ENCODE measurements at places on chromosomes 12 and 14.
A peak's percentile ranks its signal among the peaks of the same experiment; 100 is the strongest.

DNA sequence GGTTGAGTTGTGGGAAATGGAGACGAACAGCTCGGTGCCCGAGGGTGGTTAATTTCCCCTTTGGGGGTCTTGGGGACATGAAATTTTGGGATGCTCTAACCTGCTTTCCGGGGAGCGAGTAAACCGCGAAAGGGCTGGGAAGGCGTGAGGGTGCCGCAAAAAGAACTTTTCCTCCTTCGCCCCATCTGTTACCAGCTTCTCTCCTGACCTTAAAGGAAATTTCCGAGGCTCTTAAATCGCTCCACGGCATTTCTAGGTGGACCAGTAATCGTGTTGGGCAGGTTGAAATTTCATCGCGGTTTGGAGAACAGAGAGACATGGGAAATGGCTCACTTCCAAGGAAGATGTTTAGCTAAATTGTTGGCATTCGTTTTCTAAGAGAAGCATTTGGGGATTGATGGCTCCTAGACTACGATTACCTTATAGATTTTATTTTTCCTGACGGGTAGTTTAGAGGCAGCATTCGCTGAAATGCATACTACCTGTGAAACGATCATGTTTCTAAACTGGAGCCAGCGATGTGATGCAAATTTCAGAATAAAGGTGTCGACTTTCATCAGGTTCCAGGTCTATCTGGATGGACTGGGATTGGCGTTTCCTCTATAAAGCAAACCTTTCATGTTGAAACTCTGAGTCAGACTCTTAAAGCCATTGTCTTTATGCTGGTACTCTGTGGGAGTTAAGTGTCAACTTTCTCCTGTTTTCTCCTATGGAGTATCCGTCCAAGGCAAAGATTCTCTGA is 414.5 kb downstream of the PCNX1 start:
- DNase-seq = peak; percentile 21

DNA sequence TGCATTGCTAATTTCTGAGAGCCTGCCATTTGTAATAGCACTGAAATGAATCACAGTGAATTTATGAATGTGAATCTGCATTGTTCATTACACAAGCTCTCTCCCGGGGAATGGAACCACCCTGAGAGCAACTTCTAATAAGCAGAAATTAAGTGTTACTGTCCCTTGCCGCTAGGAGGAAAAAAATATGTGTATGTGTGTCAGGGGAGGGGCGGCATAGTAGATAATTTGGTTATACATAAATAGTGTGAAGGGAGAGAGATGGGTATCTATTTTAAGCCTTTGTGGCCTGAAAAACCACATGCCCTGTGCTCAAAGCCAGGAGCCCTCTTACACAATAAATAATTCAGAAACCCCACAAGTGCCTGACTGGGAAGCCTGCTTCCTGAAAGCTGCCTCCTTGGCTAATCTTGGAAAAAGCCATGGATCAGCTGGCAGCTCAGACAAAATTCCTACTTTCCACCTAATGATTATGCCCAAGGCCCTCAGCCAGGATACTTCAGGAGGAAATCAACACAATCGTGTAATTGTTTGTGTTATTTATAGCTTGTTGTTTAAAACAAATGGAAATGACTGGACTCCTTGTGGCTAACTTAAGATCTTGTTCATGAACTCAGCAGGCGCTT is 366.2 kb upstream of the KITLG start:
- DNase-seq = peak; percentile 81

DNA sequence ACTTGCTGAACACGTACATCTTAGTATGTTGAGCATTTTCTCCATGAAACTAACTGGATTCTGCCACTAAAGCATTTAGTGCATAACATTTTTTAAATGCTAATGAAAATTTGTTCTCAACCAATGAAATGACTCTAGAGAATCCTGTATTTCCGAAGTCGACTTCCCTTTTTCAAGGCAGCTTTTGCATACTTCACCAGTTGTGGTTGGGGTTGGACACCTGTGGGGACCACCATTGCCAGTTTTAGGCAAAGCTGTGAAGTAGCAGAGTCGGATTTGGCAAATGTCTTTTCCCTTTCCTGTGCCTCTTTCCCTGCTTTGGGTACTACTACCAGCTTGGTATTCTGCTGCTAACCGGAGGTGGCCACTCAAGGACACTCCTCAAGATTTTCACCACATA is 349.2 kb downstream of the BCAT1 start:
- DNase-seq = no peak

DNA sequence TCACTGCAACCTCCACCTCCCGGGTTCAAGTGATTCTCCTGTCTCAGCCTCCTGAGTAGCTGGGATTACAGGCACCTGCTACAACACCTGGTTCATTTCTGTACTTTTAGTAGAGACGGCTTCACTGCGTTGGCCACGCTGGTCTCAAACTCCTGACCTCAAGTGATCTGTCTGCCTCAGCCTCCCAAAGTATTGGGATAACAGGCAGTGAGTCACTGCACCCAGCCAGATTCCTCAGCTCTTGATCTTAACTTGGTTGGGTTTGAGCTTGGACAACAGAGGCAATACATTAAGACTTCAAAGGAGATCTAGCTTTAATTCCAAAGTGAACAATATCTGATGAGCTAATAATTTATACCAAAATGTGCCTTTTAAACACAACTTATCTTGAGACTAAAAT is 5.6 kb downstream of the DAZAP2 start:
- no peak for DNase-seq

GRCh38 chr14:52808101-52808500 is 16.7 kb upstream of the GNPNAT1 start:
- no peak for DNase-seq

GRCh38 chr14:35043046-35043445 is 3.0 kb upstream of the FAM177A1 start:
- DNase-seq = no peak

GRCh38 chr14:29558516-29558915 is 369.1 kb downstream of the PRKD1 start:
- no peak for DNase-seq

DNA sequence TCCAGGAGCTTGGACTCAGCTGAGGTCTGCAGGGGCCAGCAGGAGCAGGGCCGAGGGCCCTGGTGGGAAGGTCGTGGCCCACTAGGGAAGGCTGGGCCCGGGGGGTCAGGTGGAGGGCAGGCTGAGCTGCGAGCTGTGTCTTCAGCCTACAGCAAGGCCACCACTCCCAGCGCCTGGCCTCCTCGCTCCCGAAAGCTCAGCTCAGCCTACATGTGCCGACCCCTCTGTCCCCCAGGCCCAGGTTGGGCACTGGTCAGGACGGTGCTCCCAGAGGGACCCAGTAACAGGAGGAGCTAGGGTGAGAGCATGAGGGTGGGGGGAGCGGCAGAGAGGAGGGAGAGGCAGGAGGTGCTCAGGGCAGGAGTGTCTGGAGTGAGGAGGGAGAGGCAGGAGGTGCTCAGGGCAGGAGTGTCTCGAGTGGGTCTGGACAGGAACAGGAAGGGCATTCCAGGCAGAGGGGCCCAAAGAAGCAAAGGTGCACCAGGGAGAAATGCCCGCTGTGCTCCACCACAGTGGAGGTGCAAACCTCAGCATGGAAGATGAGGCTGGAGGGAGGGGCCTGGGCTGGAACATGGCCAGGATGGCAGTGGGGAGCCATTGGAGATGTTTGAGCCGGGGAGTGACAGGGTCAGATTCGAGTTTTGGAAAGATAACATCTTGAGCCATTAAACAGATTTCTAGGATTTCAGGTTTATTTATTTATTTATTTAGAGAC is 29.1 kb upstream of the GPR132 start:
- no peak for DNase-seq

GRCh38 chr12:127728285-127728684 is 538.7 kb upstream of the TMEM132C start:
- no peak for DNase-seq

- no peak for DNase-seq
These were observed 58.7 kb downstream of the ZNF641 start for GRCh38 chr12:48292040-48292439.

DNA sequence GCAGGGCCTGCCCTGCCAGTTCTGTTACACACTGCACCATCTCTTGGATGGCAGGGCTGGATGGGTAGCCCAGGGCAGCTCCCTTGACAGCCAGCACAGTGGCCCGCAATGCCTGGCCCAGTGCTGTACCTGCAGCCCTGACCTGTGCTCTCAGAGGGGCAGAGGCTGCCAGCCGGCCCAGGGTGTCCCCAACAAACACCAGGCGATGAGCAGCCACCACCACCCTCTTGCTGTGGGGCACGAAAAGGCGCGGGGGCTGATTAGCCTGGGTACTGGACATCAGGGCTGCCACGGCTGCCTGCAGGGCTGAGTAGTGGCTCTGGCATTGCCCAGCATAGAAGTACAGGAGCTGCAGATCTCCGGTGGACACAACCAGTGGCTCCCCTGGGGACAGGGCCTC is 4.6 kb upstream of the SLC22A17 start:
- DNase-seq = no peak

DNA sequence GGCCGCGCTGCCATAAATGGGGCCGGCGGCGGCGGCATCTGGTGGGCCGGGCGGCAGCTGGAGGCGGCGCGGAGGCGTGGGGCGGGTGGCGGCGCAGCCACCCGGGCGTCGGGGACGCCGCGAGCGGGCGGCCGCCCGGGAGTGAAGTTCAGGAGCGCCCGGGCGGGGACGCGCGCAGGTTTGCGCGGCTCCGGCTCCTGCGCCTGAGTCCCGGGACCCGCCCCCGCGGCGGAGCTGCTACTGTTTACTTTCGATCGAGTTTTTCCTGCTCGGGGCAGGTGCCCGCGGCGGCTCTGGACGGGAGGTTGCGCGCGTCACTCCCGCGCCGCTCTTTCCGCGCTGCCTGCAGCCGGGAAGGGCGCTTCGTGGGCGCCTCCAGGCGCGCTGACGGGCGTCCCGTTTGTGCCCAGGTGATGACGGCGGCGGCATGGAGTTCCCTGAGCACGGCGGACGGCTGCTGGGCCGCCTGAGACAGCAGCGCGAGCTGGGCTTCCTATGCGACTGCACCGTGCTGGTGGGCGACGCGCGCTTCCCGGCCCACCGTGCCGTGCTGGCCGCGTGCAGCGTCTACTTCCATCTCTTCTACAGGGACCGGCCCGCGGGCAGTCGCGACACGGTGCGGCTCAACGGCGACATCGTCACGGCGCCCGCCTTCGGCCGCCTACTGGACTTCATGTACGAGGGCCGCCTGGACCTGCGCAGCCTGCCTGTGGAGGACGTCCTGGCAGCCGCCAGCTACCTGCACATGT is at the start of gene ZBTB42:
Gene ZBTB42, plus strand, starts transcription at position 331 of the 749 bp plus-strand sequence. Its CDS starts 97 bp downstream, at position 428.
- DNase-seq = peak; percentile 66

DNA sequence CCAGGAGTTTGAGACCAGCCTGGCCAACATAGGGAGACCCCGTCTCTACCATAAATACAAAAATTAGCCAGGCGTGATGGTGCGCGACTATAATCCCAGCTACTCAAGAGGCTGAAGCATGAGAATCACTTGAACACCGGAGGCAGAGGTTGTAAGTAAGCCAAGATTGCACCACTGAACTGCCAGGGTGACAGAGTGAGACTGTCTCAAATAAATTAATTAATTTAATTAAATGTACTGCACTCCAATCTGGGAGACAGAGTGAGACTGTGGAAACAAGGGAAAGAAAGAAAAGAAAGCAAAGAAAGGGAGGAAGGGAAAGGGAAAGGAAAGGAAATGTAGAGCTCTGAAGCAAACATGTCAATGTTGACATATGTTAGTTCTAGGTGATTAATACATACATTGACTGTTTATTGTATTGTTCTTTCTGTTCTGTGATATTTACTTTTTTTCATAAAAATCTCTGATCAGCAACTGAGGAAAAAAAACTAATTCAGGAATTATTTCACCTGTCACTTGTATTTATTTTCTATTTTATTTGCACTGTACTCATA is 99.6 kb downstream of the DENND5B start:
- no peak for DNase-seq

DNA sequence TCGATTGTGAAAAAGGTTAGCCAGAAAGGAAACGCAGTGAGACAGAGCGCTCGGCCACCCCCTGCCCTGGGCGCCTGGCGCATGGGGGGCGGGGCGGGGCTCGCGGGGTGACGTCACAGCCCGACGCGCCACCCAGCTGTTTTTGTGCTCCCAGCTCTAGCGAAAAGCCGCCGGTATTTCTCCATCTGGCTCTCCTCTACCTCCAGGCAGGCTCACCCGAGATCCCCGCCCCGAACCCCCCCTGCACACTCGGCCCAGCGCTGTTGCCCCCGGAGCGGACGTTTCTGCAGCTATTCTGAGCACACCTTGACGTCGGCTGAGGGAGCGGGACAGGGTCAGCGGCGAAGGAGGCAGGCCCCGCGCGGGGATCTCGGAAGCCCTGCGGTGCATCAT is at the start of gene GABARAPL1:
Gene GABARAPL1, plus strand, starts transcription at position 139 of the 393 bp plus-strand sequence. Its CDS starts 253 bp downstream, at position 392.
- peak; percentile 84 for DNase-seq

GRCh38 chr12:7066596-7066995 is 6.1 kb downstream of the C1S start:
- DNase-seq = no peak

- DNase-seq = peak; percentile 31
These were observed 8.1 kb upstream of the P2RX7 start for GRCh38 chr12:121124402-121125109.

DNA sequence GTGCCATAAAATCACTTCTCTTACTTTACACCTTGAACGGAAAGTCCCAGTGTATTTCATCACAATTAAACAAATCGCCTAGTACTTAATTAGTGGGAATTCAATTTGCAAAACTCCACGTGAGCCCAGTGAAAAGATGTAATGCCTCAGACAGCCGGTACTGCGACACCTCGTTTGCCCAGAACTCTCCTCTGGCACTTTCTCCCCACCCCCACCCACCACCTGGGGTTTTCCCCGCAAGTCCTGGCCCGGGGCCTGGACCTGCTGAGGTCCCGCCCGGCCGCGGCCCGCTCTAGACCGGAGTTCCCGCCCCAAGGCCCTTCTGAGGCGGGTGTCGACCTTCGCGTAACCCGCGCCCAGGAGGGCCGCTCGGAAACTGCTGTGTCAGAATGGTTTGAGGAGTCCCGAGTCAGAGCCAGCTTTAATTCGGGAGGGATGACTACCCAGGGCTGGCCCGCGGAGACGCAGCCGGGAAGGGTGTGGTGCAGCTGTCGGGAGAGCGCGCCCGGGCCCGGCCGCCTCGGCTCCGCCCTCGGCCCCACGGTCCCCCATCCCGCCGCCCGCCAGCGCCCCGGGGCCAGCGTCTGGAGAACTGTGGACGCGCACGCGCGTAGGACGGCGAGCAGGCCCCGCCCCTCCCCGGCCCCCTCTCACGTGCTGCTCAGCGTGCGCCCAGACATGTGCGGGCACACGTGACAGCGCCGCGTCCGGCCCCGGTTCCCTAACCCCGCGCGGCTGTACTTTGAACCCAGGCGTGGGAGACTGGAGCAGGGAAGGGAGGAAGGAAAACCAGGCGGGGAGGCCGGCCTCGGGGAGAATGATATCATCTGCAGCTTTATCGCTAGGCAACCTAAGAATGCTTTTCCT is 10.8 kb downstream of the BHLHE41 start:
- peak; percentile 99 for DNase-seq

GRCh38 chr12:88227263-88227662 is 85.2 kb downstream of the TMTC3 start:
- DNase-seq = peak; percentile 40

- DNase-seq = no peak
These were observed 24.2 kb downstream of the SMUG1 start for GRCh38 chr12:54164387-54165145.

- peak; percentile 71 for DNase-seq
These were observed 49.1 kb upstream of the RNU6-8 start for GRCh38 chr14:32252030-32252670.

- no peak for DNase-seq
These were observed 433.6 kb downstream of the AEBP2 start for GRCh38 chr12:19872621-19873540.

- DNase-seq = no peak
These were observed 99.9 kb downstream of the KICS2 start for GRCh38 chr12:64122154-64122553.

Data from NB4 (cell line).